KBM-7 (cell line): ENCODE measurements at places on chromosomes 7 and 10.

DNA sequence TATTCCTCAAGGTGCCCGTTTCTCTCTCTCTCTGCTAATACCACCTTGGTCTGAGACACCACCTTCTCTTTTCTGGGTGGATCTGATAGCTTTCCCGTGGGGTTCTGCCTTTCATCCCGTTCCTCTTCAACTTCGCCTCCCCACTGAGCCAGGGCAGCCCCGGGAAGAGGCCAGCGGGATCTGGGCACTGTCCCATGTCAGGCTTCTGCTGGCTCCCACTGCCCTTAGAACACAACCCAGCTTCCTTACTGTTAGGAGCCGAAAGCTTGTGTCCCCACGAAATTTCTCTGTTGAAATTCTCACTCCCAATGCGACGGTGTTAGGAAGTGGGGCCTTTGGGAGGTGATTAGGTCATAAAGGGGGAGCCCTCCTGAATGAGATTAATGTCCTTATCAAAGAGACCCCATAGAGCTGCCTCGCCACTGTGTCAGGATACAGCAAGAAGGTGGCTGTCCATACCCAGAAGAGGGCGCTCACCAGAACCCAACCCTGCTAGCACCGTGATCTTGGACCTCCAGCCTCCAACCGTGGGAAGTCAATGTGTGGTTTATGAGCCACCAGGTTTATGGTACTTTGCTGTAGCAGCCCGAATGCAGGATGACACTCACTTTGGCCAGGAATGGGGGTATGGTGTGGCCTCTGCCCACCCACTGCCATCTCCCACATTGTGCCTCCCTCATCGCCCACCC, 79.2 kb downstream of the CAMK1D start:
- no peak for DNase-seq

DNA sequence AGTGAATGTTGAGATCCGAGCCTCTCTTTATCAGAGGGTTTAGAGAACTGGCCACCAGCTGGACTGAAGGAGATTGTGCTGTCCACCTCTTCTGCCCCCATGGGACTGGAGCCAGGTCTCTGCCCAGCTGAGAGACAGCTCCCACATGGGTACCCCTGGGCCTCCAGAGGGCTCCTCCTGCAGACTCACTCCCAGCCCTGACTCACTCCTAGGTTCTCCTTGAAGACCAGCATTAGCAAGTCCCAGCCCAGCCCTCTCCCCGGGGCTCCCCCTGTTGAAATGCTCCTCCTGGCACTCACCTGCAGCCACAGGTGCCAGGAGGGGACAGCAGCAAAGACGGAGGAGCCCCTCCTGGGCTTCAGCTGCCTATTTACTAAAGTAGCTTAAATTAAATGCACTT, 126.9 kb downstream of the CXCL12 start:
- no peak for DNase-seq

GRCh38 chr10:123766012-123766411, 99.9 kb downstream of the GPR26 start:
- no peak for DNase-seq

- peak; percentile 82 for DNase-seq
These were observed 38.1 kb downstream of the FAM107B start for GRCh38 chr10:14736600-14737081.

- no peak for DNase-seq
These were observed 107.6 kb upstream of the ZNF92 start for GRCh38 chr7:65265933-65266519.

- DNase-seq, result no peak
These were observed 411.8 kb downstream of the SDK1 start for GRCh38 chr7:3712841-3713240.

- no peak for DNase-seq
These were observed 178.7 kb downstream of the DNAJB6 start for GRCh38 chr7:157515342-157516041.

DNA sequence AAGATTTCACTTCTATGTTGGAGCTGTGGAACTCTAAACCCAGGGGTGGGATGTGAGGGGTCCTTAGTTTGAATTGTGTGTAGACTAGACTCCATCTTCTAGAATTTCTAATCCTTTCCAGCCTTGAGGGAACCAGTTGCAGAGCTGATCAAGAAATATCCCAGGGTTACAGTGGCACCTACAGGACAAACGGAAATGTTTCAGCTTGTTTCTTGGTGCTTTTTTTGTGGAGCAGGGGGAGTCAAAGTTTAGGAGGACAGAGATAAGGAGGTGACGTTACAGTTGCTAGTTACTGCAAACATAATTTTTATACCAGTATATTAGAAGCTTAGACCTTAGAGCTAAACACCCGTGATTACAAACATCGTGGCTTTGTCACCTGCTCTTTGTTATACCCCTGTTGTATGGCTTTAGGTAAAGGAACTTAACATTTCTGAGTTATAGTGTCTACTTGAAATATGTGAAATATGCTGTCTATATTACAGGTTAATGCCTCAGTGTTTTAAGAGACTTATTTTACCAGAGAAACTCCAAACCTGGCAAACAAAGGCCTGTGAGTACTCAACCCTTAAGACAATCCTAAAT, 84.5 kb upstream of the DYNC1I1 start:
- DNase-seq, result peak; percentile 54

DNA sequence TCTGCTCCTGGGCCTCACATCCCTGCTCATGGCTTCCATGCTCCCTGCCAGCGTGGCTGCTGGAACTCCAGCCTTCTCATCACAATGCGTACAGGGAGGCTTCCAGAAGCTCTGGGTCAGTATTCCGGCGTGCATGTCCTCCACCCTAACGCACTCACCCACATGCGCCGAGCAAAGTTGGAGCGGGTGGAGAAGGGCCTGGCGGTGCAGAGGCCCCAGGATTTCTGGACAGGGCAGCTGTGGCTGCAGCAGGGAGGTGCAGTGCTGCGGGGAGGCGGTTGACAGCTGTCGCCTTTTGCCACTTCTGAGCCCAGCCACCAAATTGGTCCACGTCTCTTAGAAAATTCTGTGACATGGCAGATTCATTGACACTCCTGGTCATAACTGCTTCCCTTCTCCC, 33.6 kb upstream of the FAM20C start:
- DNase-seq, result no peak

DNA sequence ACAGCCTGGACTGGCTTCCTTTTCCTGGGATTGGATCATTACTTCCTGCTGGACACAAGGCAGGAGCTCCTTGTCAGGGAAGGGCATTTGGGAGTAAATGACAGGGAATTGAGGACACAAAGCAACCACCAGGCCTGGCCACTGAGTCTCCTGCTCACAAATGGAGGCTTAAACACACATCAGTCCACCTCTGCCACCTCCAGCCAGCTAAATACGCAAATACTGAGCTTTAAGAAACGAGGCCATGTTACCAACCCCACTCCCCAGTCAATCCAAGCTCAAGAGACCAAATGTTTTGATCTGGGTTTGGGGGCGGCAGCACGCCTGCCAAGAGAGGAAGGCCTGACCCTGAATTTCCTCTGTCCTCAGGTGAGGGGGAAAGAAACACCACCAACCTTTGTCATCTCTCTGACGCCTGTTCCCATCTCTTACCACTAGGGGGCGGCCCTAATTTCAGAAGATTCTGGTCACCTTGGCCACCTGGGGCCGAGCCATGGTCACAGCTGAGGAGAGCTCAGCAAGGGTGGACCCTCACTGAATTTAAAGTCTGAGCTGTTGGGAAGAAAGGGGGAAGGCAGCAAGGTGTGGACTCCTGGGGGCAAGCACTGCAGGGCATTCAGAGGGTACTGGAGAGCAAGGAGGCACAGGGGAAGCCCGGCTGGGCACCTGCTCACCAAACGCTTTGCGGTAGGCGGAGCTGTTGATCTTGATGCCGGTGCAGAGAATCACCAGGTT, 16.5 kb downstream of the AIFM2 start:
- peak; percentile 50 for DNase-seq

GRCh38 chr7:86949052-86949778, 110.2 kb downstream of the ELAPOR2 start:
- DNase-seq, result no peak

DNA sequence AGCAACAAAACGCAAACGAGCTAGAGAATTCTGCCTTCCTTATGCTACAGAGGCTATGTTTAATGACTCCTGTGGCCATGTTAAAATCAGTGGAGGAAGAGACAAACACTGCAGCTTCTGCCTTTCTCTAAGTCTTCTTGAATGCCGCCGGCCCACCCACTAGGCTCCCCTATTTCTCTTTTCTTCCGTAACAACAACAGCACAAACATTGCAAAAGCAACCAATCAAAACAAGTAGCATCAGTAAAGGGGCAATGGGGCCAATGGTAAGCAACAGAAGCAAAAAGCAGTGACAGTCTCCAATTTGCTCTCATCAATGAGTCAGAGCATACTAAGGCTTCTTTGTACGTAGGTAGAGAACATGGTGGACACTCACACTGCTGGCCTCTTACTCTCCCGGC, 26.8 kb downstream of the DNAJC1 start:
- no peak for DNase-seq
